ENCODE measurements at places on chromosomes 5 and 9.

- DNase-seq = no peak
Measured at GRCh38 chr5:39231705-39232525, 12.6 kb upstream of the FYB1 start.

- peak; percentile 26 for DNase-seq
Measured at GRCh38 chr9:100216178-100216787, 117.2 kb downstream of the INVS start.

- DNase-seq = peak; percentile 69
Measured at GRCh38 chr5:134527156-134527960, 1.9 kb downstream of the JADE2 start.

DNA sequence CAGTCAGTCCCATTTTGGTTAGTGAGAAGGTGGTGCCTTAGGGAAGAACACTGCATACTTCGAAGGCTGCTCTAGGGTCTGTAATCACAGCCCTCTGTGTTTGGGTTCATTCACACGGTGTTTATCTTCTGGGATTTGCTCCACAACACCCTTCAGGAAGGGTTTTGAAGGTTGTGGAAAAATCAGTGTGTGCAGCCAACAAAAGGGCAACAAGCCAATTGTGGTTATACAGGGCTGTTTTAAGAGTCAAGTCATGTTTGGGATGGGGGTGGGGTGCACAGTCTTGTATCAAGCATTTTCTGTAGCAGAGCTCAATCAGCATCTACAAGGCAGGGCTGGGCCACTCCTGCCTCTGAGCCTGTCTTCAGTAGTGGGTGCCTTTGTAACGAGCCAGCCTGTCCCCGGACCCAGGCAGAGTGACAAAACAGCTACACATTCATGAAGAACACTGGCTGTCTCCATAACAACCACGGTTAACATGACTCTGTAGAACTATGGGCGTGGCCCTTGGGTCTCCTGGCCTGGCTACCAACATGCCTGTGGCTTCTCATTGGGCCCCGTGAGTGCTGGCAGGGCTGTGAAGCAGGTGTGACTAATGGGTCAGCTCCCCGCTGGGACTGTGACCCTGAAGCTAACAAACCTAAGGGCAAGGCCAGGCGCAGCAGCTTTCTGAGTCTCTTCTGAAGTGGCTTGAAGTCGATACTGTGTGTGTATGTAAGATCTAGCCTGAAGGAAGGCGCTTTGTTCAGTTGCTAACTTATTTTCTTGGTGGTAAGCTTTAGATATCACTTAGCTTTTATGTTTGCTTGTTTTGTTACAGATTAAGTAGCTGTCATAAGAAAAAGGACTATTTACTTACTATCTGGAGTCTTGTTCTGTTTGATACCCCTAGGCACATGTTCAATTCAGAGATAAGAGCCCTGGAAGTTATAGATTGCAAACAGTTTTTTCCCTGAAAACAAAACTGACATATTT is 27.9 kb upstream of the GOLM1 start:
- no peak for DNase-seq

GRCh38 chr9:92713528-92713927 is 43.6 kb upstream of the IPPK start:
- DNase-seq = no peak

- DNase-seq = no peak
Measured at GRCh38 chr9:134378901-134379338, 52.7 kb downstream of the RXRA start.

GRCh38 chr5:175855041-175855720 is 16.2 kb upstream of the CPLX2 start:
- DNase-seq = no peak

DNA sequence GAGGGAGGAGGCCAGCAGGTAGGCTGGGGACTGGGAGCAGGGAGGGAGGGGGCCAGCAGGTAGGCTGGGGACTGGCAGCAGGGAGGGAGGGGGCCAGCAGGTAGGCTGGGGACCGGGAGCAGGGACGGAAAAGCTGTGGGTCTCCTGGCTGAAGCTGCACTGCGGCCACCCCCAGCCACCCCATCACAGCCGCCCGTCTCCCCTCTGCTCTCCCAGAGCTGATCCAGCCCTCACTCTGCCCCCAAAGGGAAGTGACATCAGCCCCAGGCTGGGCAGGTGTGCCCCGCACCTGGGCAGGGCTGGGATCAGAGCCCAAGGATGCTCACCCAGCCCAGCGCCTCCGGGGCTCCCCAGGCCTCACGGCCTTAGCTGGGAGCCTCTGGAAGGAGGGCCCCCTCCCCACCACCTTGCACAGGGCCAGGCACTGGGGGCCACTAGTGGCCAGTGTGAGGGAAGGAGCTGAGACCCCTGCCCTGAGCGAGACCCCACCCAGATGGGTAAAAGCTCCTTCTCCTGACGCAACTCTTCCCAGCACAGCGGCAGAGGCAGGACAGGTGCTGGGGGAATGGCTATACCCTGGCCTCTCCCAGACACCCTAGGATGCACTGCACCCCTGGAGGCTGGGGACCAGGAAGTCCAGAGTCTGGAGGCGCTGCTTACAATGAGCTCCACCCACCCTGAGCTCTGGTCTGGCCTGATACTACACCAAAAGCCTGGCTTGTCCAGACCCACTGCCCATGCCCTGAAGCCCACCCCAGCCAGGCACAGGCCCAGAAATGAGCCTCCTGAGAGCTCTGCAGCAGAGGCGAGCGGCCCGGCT is 11.6 kb downstream of the AGPAT2 start:
- DNase-seq = no peak

DNA sequence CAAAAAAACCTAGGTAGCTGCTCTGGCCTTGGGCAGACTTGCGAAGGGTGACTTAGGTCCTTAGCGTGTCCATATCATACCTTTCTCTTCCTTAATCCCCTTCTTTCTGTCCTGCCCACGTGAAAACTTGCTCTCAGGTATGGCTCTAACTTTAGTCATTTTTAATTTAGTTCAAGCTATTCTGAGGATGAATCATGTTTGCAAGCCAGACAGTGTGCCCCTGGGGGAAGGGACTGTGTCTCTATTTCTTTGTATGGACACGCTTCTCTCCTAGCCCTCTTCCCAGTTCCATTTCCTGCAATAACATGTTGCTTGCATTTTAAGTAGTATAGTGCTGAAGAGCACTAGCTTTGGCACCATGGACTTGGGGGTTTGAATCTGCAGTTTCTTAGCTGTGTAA is 120.6 kb downstream of the PTTG1 start:
- DNase-seq = no peak

DNA sequence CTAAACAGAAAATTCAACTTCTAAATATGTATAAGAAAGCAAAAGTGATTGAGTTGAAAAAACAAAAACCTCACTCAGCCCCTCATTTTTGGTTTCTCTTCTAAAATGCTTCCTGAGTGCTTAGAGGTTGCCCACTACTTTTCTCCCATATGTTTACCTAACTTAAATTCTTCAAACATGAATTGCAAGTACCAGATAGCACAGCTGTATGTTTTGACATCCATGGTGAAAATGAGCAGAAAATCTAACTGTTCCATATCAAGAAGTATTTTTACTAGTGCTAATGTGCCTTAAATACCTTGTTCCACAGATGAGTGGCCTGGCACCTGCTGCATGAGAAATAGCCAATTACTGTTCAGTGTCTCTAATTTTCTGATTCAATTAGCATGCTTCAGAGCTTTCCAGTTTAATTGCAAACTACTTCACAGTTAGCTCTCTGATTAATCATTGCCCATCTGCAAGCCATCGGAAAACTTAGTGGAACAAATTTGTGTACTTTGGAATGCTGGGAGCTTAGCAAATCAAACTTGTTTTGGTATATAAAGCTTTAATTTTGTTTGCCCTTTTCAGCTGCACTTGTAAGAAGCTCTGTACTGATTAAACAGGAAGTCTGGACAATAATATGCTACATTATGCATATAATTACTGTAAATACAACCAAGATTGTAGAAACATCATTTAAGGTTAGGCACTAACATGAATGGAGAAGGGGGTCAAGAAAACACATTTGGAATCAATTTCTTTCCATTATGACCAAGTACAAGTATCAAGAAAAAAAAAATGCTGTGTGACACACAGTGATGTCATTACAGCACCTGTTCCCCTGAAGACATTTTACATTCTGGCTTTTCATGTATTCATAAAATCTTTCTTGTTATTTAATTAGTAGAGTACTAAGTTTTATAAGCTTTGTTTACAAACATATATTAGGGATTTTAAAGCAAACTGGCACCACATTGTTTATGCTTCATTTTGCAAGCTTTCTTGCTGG is 65.6 kb downstream of the POU5F2 start:
- no peak for DNase-seq

DNA sequence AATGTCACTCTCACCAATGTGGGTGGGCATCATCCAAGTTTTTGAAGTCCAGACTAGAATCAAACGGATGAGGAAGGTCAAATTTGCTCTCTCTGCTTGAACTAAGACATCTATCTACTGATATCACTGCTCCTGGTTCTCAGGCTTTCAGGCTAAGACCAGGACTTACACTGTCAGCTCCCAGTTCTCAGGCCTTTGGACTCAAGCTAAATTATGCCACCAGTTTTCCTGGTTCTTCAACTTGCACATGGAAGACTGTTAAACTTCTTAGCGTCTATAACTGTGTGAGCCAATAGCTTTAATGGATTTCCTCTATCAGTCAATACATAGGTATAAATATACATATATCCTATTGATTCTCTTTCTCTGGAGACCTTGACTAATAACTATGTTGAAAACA is 35.3 kb downstream of the LYRM7 start:
- no peak for DNase-seq

GRCh38 chr9:133975511-133975910 is 16.6 kb downstream of the VAV2 start:
- no peak for DNase-seq

DNA sequence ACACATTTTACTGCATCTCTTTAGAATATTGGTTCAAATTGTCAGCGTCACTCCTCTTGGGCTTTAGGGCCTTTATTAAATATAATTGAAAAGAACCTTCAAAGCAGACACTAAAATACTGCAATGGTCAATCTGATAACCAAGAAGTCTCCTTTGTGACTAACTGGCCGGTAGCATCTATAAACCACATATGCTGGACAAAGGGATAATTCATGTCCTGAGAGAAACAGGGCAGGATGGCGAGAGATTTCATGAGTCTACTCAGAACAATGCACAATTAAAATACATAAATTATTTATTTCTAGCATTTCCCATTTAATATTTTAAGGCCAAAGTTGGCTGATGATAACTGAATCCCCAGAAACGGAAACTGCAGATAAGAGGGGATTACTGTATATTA is 1083.4 kb upstream of the CDH18 start:
- no peak for DNase-seq

DNA sequence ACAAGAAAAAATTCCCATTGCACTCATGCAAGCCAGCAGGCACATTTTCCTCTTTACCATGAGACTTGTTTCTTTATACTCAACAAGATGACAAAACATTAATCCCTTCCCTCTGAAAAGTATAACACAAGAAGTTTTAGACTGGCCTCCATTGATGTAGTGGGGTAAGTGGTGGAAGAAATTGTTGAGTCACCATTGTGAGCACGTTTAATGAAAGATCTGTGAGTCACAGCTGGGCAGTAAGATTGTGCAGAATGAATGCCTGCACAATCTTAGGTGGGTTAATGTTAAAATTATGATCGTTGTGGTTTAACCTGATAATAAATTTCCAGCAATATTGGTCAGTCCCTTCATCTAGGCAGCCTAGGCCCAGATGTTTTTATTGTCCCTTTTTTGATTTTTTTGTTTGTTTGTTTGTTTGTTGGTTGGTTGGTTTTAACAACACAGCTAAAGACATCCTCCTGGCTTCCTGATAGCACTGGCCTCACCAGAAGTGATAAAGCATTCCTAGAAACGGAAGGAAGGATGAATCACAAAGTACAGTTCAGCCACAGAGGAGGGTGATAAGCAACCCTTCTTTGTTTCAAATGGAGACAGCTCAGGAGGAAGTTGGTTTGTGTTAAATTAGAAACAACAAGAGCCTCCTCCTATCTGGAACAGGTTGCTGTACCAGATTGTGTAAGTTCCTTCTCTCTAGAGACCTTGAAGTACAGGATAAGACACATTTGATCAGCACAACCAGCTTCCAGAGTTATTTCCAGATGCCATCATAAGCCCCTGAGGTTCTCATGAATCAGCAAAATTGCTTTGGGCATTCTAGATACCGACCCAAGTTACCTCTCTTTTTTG is 40.3 kb downstream of the SLC24A2 start:
- no peak for DNase-seq

DNA sequence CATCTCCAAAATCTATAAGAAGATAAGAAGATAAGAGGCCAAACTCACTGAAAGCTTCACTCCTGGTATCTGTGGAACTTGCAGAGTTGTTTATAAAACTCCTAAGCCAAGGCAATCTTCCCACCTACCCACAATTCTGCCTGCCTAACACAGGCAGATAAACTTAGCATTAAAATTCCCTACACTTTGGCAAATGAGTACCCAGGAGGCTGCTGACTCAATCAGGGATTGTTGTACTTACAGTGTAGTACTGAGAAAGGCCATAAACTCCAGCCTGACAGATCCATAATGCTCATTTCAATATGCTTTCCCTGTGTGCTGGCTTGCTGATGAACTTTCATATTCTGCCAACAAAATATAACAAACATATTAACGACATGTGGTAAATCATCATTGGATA is 725.2 kb downstream of the BRINP1 start:
- no peak for DNase-seq

GRCh38 chr5:159478950-159479349 is 148.7 kb upstream of the IL12B start:
- DNase-seq = no peak

DNA sequence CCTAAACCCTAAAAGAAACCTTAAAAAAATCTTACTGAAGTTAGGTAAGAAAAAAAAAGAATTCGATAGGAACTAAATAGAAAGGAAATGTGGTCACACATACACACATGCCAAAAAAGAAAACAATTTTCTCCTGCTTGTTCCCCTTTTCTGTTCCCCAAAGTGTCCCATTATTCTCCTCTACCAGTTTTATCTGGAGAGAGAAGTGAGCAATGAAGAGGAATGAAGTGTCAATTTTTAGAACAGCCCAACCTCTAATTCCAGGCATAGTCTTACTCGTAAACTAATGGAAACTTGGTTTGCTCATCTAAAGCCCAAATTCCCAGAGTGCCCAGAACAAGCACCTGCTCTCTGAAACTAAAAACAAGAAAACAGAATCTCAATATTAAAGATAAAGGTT is 26.1 kb downstream of the AP3B1 start:
- no peak for DNase-seq

DNA sequence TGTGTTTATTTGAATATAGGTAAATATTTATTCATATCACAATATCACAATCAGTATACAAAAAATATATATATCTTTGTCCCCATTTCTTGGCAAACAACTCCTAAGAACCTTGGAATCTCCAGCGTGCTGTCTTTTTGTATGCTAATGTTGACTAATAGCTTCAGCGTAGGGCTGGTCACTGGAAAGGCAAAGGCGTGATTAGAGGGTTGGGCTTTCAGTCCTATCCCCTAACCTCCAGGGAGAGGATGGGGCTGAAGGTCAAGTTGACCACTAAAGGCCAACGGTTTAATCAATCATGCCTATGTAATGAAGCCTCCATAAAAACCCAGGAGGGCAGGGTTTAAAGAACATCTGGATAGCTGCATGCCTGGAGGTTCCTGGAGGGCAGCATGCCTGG is 79.6 kb upstream of the BNC2 start:
- no peak for DNase-seq

- no peak for DNase-seq
Measured at GRCh38 chr5:91794455-91794854, 411.3 kb upstream of the ARRDC3 start.

GRCh38 chr5:167557359-167557758 is 734.1 kb upstream of the WWC1 start:
- no peak for DNase-seq
